ENCODE measurements at places on chromosomes 6 and 20.

GRCh38 chr6:137155830-137156229, 17.6 kb downstream of the IL22RA2 start:
- DNase-seq = peak; percentile 46

GRCh38 chr6:153778216-153778615, 260.8 kb upstream of the OPRM1 start:
- no peak for DNase-seq

DNA sequence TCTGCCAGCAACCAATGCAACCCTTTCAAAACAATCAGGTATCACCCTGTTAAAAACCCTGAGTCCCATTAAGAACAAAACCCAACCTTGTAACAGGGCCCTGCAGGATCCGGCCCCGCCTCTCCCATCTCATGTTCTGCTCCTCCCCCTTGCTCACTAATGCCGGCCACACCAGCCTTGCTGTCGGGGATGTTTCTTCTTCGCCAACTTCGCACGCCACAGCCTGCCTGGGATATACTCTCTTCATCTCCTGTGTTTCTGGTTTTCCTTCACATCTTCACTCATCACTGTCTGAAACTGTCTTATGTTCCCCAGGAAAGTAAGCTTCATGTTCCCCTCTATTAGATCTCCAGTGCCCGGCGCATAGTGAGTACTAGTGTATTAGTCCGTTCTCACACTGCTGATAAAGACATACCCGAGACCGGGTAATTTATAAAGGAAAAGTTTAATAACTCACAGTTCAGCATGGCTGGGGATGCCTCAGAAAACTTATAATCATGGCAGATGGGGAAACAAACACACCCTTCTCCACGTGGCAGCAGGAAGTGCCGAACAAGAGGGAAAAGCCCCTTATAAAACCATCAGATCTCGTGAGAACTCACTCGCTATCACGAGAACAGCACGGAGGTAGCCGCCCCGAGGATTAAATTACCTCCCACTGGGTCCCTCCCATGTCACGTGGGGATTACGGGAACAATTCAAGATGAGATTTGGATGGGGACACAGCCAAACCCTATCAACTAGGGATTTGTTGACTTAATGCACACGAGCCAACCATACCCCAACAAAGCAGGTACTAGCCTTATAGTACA, 5.1 kb downstream of the TP53RK start:
- no peak for DNase-seq

- DNase-seq = no peak
These were observed 47.1 kb downstream of the SNAI1 start for GRCh38 chr20:50029697-50030461.

DNA sequence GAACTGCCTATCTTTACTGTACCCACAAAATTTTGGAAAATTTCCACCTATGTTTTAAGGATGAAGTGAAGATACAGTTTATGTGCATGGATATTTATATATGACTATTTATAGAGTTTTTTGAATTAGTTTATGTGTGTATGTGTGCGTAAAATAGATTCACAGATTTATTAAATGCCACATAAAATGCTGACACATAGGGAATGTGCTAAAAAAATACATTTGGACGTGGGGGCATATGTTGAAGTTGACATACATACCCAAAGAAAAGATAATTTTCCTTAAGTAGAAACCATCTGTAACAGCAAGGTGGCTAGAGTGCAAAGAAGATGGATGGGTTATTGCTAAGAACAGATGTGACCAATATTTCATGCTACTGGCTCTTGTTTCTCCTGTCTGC, 302.1 kb upstream of the RNF217 start:
- no peak for DNase-seq

DNA sequence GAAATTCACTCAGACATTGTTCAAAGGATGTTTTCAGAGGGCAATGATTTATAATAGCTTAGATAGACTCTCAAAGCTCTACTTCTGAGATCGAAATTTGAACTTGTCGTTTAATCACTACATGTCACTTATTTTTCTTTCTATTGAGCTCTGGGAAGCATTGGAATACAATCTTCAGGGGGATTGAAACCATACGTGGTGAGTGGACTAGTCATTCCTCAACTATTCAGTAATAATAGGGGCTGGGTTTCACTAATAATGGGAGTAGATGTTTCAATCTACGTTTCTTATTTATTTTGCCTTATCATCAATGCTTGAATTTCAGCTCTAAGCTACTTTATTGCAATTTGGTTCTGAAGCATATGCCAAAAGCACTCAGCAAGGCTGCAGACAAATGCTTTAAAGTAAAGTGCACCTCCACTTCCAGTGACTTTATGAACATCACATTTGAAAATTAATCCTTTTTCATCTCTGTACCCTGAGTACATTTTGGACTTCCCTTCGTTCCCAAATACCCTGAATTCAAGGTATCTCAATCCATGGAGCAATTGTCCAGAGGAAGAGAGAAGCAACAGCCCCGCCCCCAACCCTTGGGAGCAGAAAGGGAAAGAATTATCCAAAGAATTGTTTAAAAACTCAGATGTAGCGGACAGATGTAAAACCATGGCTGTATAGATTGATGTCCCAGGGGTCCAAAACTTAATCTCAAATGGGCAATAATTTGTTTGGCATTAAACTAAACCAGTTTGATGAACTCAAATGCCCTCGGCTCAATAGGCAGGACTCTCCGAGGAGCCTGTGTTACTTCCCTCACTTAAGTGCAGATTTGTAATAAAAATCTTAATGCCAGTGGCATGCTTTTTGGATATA, 68.1 kb downstream of the HFE start:
- DNase-seq = peak; percentile 37

DNA sequence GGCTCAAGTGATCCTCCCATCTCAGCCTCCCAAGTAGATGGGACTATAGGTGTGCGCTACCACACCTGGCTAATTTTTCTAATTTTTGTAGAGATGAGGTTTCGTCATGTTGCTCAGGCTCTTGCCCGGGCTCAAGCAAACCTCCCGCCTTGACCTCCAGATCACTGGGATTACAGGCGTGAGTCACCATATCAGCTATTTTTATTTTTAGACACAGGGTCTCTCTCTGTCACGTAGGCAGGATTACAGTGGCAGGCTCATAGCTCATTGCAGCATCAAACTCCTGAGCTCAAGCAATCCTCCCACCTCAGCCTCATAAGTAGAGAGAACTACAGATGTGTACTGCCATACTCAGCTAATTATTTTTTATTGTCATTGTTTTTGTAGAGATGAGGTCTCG, 41.7 kb downstream of the SLC23A2 start:
- no peak for DNase-seq

DNA sequence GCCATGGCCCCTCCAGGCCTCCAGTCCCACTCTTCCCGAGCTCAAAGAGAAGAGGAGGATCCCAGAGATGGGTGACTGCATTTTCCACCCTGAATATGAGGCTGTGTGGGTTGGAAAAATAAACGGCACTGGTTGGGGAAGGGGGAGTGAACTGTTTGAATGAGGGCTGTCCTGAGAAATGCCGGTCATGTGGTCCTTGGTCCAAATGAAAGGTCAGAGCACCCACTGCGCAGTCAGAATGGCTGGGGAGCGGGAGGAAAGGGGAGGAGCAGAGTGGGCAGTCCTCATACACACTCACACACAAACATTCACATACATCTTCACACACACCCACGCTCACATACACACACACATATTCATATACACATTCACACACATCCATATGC, 83.1 kb downstream of the MRPL14 start:
- no peak for DNase-seq

DNA sequence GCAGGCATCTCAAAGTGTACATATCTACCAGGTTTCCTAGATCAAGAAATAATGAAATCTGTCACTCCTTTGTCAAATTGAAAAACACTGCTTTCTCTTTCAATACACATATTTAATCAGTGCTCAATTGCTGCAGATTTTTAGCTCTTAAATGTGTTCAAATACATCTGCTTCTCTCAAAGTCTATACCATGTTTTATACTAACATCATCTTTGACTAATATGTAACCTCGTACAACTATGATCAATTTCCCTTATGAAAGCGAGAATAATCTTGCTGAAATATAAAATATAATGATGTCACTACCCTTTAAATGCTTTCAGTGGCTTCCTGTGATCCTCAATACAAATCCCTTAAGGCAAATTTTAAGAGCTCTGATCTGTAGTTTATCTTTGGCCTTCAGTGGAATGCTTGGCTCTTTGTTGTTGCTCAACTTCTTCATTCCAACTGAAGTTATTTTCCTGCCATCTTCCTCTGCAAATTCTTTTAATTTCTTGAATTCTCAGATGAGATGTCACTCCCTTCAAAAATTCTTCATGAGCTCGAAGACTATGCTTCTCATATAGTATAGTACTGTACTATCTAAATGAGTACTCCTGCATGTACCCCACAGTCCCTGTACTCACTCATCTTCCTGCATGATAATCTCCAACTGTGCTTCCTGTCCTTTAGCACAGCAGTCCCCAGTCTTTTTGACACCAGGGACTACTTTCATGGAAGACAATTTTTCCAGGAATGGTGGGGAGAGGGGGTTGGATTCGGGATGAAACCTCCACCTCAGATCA, 545.1 kb upstream of the GJE1 start:
- no peak for DNase-seq

DNA sequence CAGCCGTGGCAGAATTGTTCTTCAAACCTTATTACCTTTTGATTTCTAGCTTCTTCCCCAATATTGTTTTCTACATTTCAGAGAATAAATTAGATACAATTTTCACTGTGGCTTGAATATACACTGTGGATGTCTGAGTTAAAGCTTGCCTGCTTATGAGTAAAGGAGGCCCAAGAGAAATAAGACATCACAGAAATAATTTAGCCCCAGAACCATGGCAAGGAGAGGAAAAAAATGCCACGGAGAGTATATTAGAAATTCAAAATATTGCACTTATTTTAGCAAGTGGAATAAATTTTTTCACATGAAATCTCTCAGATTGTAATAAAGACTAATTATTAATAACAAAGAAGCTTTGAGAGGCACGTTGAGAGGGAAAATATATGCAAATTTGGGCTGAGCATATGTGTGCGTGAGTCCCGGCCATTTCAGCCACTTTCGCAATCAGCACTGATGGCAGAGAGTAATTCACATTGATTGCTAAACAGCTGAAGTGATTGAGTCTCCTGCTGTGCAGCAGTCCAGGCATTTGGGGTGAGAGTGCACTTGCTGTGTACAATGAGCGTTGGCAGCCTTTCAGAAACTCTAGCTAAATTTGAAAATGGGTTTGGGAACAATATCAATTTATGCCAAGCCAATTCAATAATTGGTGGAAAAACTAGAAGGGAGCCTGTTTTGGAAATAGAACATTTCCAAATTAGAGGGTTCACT, 596.0 kb downstream of the EPM2A start:
- no peak for DNase-seq

DNA sequence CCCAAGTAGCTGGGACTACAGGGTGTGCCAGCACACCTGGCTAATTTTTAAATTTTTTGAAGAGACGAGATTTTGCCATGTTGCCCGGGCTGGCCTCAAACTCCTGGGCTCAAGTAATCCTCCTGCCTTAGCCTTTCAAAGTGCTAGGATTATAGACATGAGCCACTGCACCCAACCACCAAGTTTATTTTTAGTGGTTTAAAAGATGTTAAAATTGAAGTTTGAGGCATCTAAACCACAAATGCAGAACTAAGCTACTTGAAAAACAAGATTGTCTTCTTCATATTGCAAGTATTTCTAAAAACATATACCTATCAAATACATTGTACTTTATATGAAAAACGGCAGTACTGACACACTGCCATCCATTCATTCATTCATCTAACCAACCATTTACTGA, 31.6 kb downstream of the WASF1 start:
- DNase-seq = no peak

DNA sequence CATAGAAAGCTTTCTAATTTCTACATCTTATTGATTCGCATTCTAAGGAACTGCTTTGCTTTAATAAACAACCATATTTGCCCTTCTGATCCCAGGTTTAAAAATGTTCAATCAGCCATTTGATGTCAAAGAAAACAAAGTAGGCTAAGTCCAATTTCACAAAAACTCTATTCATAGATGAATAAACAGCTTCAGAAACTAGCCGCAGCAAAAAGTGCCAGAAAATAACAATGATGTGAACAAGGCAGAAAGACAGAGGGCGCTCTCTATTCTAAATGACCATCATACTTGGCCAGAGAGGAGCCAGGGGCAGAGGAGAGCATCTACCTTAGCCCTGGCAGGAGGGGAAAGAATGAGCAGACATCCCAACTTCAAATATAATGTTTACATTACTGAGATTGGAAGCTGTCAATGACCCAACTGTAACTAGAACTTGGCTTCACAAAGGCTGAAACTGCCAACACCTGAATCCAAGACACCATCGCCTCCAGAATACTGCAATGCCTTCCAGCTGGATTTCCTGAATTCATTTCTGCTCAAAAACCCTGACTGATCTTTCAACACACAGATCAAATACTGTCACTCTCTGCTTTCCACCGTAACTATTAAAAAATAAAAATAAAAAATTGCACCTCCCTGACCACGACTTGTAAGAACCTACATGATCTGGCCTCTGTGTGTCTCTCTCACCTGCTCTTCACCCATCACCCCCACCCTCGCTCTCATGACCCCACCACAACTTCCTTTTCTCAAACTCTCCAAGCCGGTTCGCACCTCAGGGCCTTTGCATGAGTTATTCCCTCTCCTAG, 9.5 kb downstream of the CNKSR3 start:
- DNase-seq = no peak

DNA sequence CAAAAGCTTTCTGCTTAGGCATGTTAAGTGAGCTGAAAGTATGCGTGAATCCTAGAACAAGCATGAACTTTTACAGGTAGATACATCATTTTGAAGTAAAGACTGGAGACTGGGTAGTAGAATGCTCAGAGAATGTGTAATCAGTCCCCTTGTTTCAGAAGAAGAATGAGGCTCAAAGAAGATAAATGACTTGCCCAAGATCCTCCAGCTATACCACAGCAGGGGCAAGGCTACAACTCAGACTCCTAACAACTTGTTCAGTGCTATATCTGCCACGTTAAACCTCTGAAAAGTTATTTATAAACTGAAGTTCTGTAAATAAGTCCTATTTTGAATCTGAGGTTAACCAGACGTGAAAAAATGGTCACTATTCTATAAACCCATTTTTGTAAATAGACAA, 2.9 kb downstream of the RIPOR2 start:
- DNase-seq = no peak

DNA sequence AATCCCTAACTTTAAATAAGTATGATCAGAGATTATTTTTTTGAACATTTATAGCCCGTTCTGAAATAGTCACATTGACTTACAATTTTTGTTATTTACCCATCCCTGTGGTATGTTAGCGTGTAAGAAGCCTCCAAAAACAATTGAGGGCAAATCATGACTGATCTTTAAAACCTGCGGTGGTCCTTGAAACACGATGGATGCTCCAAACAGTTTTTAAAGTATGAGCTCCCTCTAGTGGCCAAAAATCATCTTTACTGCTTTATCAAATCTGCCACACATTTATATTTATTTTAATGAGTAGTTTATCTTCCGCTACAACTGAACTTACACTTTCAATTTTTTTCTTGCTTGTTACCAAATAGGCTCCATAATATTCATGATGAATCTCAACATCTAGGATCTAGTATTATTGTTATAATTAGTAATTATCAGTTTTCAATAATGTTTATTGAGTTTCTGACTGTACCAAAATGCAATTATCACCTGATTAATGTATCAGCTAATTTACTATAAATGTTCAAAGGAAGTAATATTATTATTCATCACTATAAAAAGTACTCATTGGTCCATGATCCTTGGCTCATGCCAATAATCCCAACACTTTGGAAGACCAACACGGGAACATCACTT, 52.2 kb downstream of the MARCKS start:
- no peak for DNase-seq
